ENCODE measurements at places on chromosomes 11 and 22. TPM values are rescaled to one million over a fixed set of nuclear protein-coding genes. Genes with fewer than 3 reads are reported as not detected.

The GNB1L gene
- 4.2 TPM for total RNA-seq

The CALCB gene
- 0.29 TPM for total RNA-seq

The SLC43A3 gene
- 95.1 TPM for total RNA-seq

The ARHGAP42 gene
- total RNA-seq, result 20.7 TPM

The MYO7A gene
- total RNA-seq, result 23.2 TPM
